ENCODE measurements at places on chromosomes 16 and 17. TPM values are rescaled to one million over a fixed set of nuclear protein-coding genes. Genes with fewer than 3 reads are reported as not detected.

- DNase-seq: no peak
Measured at GRCh38 chr17:36459045-36459444, 27.4 kb upstream of the ZNHIT3 start.

DNA sequence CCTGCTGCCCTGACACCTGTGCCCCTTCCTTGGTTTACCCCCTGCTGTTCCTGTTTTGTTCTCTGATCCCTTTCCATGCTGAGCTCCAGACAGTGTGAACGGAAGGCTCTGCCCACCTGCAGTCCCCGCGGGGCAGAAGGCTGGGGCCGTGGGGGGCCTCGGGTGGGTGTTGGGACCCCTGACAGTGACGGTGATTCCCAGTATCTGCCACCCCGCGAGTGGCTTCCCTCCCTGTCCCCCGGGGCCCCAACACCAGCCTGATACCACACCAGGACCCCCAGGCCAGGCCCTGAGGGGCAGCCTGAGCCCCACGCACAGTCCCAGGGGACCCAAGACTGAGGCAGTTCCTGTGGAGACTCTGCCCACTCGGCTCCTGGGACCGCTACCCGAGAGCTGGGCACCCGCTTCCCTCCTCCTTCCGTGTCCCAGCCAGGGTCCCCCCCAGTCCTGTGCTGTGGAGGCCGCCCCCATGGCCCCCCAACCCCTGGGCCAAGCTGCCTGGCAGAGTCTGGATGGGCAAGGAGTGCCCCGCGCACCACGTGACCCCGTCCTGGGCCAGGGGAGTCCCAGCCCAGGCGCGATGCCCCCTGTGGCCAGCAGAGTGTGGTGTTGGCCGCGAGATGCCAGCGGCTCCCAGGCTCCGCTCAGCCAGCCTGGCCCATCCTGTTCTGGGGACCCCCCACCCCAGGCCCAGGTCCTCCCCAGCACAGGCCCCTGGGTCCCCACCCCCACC is 10.0 kb upstream of the C1QTNF8 start:
- peak; percentile 59 for DNase-seq

GRCh38 chr17:7841915-7842379 is 7.9 kb downstream of the KDM6B start:
- DNase-seq: peak; percentile 96

DNA sequence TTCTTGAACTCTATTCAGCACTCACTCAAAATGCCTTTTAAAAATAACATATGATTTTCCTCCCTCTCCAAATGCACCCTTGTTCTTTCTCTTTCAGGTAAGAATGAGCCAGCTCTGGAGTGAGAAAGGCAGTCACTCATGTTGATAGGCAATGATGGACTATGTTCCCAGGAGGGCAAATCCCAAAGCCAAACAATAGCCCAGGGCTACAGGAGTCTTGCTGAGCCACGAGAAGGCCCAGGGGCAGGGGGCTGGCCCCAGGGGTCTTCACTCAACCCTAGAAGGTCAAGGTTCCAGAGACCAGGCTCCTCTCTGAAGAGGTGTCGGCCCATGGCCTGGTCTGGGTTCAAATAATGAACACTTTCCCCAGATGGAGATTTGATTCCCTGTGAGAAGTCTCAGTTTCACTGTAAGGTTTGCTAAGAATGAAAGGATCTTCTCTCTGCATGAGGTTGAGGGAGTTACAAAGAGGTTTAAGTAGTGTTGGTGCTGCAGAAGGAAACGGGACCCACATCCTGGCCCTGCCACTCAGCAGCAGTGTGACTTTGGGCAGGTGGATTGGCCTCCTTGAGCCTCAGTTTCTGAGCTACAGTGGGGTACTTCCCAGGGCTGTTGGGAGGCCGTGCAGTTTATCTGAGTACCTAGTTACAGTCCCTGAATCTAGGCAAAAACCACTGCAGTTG is 49.0 kb downstream of the RTN4RL1 start:
- DNase-seq: no peak

- DNase-seq: no peak
Measured at GRCh38 chr16:19348578-19349315, 63.2 kb downstream of the CLEC19A start.

- DNase-seq: no peak
Measured at GRCh38 chr17:36892112-36892838, 45.0 kb upstream of the LHX1 start.

- DNase-seq: no peak
Measured at GRCh38 chr17:75588596-75589011, 1.0 kb downstream of the MYO15B start.

Gene TEX14
- total RNA-seq: 2.1 TPM

Gene SLC12A3
- 0.04 TPM for total RNA-seq

Data from muscle of leg (tissue), 16 donors.